Esophagus mucosa (tissue), 1 donor: ENCODE measurements at places on chromosomes 7 and 10.

- ATAC-seq: no peak
Observed at GRCh38 chr10:17576768-17577167, 40.4 kb downstream of the HACD1 start.

DNA sequence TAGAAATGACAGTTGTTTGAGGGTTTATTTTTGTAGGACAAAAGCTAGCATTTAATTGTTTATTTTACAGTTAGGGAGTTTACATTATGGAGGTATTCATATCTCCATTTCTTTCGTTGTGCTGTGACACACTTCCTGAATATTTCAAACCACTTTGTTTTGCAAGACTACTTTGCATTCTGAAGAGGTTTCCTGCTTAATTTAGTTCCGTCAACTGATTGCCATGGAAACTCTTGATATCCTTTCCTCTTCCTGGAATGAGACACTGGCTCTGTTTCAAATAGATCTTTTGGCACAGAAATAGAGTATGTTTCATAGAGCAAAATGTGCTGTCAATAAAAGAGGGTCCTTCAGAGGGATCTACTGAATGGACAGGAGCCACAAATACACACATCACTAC lies 159.5 kb upstream of the AGR3 start:
- peak; percentile 64 for ATAC-seq

DNA sequence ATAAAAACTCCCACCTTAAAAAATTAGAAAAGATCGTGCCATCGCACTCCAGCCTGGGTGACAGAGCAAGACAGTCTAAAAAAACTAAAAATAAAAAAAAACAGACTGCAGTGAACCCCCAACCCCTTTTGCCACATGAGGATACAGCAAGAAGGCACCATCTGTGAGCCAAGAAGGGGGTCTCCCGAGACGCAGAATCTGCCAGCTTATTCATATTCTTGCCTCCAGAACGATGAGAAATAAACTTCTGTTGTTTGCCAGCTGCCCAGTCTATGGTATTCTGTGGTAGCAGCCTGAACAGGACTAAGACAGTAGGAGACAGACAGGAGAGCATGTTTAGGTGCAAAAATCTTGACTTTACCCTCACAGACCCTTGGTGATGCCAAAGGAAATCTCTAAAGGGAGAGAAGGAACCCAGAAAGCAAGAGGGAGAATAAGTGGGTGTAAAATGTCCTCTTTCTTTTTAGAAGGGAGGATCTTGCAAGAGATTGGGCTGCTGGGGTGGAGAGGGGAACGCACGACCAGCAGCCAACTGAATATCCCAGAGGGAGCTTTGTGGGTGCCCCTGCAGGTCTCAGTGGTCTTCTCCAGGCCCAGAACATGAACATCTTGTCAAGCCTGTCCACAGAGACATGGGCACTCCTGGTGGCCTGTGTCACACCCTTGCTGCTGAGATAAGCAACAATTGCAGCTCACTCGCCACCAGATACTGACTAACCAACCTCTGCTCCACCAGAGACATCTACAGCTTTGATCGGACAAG lies 400.7 kb upstream of the FOXK1 start:
- ATAC-seq: no peak

DNA sequence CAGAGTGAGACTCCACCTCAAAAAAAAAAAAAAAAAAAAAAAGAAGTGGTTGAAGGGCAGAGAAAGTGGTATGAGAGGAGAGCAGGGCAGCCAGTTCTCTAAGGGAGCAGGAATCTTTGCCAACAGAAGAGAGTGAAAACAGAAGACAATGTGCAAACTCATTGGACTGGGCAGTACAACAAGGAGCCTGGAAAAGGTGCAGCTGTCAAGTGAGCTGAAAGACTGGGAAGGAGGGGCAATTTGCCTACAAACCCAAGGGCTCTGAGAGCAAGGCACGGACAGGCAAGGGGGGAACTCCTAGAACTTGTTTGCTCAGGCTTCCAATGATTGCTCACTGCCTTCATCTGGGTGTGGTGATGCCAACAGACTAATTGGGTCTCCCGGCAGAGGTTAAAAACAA lies 9.5 kb downstream of the ACTR1A start:
- peak; percentile 75 for ATAC-seq

- no peak for ATAC-seq
Observed at GRCh38 chr7:75879771-75880184, 944 bp downstream of the RHBDD2 start.

DNA sequence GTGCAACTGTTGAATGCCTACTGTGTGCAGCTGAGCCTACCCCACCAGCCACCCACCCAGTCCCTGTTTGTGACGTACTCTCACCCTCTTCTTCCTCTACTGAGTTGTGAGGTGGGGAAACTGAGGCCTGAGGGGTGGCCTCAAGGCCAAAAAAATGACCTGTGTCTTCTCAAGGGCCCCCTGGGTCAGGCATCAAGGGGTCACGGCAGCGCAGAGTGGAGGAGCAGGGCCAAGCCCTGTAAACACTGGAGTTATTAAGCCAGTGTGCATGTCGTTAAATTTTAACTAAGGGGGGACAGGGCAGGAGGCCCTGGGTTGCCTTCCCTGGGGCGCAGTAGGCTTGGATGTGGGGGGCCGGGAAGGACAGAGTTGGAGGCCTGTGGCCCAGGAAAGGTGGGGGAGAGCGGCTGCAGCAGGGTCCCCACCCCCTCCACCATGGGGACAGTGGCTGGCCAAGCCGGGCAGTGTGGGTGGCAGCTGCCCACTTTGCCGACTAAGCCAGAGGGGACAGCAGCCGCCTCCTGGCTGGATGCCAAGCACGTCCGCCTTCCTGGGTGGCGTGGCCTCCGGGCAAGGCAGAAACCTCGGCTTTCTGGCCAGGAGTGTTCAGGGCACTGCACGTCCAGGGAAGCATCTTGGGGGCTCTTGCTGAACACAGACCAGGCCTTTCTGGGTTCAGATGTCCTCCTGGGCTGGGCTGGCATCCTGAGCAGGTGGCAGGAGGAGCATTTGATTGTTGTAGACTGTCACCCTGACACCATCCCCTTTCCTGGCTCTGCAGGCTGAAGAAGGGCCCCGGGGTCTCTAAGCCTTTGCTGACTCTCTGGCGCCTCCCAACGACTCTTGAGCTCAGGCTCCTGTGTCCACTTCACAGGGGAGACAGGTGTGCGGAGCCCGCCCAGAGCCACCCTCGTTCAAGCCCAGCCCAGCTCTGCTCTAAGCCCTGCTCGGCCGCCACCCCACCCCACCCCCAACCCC lies 1.9 kb downstream of the SLC29A4 start:
- ATAC-seq: no peak

DNA sequence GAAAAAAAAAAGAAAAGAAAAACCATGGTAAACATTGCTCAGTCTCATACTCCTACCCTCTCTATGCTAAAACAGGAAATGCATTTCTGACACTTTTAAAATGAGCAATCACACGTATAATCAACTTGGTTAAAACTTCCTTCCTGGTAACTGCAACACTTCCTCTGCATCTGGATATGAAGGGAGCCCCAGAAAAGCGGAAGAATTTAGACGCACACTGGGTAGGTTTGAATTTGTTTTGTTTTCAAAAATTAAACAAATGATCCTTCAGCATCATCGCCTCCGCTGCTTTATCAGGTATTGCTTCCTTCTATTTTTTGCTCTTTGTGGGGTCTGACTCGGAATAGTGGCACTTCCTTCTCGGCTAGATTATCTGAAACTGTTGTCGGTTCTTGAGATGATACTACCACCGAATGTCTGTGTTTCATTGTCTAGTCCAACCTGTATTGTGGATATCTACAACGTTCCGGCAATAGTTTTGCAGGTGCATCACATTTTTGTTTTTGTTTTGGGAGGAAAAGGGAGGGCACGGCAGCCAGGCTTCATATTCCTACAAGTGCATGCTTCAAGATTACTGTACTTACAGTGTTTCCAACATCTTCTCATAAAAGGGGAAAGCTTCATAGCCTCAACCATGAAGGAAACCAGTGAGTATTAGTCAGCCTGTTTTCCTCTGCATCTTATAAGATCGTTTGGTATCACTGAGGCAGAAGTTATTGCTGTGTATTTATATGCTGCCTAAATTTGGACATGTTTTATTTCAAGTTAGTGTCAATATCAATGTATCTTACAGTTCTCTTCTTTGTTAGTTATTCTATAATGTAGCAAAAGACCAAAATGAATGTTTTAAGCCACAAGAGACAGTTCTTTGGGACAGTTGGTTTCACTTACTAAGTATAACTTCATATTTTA lies at the start of gene PIK3CG:
Gene PIK3CG (plus strand): TSS at position 153 of the 912 bp plus-strand sequence. CDS start 2,280 bp downstream, outside the sequence.
- ATAC-seq: peak; percentile 60

GRCh38 chr7:944744-945143 lies 9.7 kb downstream of the ADAP1 start:
- ATAC-seq: no peak

DNA sequence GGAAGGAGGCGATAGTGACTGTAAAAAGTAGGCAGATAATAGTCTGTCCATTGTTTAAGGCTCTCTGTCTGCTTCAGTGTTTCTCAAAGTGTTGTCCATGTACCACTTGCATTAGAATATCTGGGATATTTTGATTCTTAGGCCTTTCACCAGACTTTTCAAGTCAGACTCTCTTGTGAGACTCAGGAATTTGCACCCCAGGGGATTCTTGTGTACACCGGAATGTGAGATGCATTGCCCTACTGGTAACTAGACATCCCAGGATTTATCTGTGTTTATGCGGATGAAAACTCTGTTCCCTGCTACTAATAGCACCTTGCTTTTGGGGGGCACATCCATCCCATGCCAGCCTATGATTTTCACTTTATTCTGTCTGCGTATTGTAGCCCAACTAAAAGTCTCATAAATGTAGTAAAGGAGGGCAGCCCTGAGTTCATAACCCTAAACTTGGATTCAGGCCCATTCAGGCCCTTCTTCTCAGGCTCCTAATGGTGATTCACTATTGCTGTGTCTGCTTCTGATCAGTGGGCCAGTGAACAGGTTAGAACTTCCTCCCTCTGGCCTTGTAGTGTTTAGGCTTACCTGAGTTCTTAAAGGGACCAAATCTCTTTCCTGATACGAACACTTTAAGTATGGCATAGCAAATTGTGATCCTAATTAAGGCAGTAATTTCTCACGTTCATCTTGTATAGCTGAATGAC lies 71.8 kb upstream of the RPA3 start:
- ATAC-seq: no peak

DNA sequence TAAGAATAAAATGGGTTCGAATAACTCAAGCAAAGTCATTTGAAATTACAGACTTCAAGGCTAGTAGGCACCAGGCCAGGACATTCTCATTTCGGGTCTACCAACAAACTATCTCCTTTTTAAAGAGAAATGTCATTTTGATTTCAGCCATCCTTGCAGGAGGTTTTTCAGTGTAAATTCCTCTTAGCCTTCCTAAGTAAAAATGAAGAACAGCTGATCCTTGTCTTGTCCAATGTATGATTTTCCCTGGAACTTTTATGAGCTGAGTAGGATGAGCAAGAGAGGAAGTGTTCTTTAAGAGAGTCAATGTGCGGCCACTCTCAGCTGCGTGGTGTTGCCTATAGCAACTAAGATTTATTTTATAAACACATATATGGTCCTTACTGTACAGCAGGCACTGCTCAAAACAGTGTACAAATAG lies 110.1 kb downstream of the PLCE1 start:
- no peak for ATAC-seq

GRCh38 chr10:32582946-32583345 lies 137.0 kb downstream of the CCDC7 start:
- no peak for ATAC-seq

- no peak for ATAC-seq
Observed at GRCh38 chr10:49240946-49241345, 52.8 kb upstream of the TMEM273 start.

DNA sequence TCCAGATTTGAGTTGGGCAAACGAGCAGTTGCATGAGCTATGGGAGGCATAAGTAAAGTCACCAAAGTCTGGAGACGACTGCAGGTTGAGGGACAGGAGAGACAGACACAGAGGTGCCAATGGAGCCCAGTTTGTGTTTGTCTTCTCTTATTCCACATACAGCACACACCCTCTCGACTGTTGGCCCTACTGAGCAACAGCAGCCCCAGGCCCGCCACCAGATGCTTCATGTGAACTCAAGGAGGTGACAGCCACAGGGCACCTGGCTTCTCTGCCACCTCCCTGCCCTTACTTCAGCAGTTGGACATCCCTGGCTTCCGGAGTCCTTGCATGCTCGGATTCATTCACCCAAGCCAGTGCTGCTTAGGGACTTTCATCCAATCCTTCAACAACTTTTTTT lies 6.5 kb upstream of the ATOH7 start:
- ATAC-seq: no peak

GRCh38 chr7:38908759-38909335 lies at the start of gene VPS41:
VPS41 (minus strand) TSS chr7:38909191; CDS start chr7:38909174, 17 bp downstream.
- ATAC-seq: peak; percentile 96

DNA sequence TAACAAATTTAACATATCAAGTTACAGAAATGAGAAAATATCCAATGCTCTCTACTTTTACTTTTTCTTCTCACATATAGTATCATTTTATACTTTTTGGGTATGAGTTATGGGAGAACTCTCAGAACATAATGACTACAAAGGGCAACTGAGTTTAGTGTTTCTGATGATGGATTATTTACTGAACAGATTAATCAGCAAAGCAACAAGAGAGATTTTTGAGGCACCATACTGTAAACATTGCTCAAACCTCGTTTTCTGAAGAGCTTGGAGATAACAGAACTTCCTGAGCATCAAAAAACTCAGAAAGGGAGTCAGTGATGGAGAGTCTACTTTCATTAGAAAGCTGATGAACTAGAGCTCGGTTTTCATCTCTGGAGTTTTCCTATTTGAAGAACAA lies 84.8 kb upstream of the GSDME start:
- ATAC-seq: no peak
